Hematopoietic multipotent progenitor cell treated with erythropoietin and hydrocortisone succinate and interleukin-3 and kit ligand, for 4 days (in vitro differentiated cells): ENCODE measurements at places on chromosomes 12 and 14.

GRCh38 chr14:90140298-90140955 is 78.6 kb downstream of the KCNK13 start:
- no peak for DNase-seq

- no peak for DNase-seq
These were observed 137.3 kb downstream of the FOXN3 start for GRCh38 chr14:89279649-89280232.

DNA sequence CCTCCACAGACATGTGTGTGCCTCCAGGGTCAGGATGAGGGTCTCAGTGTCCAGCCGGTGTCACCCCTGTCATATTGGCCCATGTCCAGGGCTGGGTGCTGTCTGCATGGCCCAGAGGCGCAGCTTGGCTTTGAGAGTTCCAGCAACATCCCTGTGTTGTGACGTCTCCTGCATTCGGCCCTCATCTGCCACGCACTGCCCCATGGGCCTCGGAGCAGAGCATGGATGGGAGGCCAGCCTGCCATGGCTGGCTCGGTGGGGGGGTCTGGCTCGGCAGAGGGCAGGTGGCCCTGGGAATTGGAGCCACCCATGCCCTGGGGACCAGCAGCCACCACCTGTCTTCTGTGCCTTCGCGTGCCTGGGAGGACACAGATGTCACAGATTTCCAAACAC is 10.8 kb upstream of the TEX22 start:
- DNase-seq: no peak

DNA sequence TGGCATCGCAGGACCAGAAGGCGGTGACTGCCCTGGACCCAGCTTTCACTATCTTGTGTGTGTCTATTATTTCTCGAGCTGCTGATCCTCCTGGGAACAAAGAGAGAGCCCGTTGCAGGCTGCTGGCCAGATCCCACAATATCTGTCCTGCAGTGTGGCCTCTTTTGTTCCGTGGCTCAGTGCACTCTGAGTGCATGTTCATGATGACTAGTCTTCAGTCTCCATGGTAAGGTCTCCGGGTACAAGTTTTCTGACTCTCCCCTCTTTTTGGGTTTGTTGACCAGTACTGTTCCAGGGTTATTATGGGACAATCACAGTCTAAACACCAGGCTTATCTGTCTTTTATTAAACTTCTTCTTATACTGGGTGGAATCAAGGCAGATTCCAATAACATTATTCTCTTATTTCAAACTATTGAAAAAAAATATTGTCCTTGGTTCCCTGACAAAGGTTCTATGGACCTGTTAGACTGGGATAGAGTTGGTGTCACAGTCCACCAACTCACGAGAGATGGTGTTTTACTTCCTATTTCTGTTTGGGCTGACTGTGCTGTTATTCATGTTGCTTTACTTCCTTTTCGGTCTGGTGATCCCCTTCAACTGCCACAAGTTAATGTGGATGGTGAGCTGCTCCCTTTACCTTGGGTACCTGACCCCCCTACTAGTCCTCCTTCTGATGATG is 192.9 kb upstream of the ALG10B start:
- no peak for DNase-seq

GRCh38 chr14:103391048-103391447 is 5.8 kb downstream of the MARK3 start:
- peak; percentile 92 for DNase-seq

- DNase-seq: no peak
These were observed 813.2 kb downstream of the AACS start for GRCh38 chr12:125878483-125878882.

- DNase-seq: no peak
These were observed 297.7 kb upstream of the CLEC14A start for GRCh38 chr14:38553586-38553985.

GRCh38 chr12:3667485-3667884 is 85.4 kb downstream of the CRACR2A start:
- no peak for DNase-seq

DNA sequence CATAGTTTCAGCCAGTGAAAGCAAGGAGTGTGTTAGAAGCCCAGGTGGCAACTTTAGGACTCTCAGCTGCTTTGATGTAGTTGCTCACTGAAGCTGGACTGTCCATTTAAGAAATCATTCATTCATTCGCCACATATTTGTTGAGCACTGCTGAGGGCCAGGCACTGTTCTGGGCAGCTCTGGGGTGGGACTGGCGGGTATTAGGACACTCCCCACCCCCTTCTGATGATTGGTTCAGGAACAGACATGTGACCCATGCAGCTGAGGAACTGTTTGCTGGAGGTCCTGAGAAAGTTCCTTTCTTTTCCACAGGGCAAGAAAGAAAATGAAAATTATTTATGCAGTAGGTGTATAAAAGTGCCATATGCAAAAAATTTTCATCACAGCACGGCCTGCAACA is 70.3 kb upstream of the CHST11 start:
- DNase-seq: peak; percentile 14

DNA sequence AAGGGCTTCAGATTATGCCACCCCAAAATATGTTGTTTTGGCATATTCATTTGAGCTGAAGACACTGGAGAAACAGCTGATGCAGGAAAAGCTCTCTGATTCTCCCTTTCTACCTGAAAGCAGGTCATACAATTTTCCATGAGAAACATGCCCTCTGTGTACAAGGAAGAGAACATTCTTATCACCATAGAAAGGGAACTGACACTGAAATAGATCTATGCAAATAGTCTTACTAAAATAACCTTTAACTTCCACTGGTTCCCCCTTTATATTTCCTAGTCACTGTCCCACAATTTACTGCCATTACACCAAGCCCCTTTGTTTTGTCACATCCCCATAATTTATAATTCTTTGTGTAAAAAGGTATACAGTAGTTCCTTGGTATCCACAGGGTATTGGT is 9.6 kb upstream of the PHC1 start:
- DNase-seq: no peak

DNA sequence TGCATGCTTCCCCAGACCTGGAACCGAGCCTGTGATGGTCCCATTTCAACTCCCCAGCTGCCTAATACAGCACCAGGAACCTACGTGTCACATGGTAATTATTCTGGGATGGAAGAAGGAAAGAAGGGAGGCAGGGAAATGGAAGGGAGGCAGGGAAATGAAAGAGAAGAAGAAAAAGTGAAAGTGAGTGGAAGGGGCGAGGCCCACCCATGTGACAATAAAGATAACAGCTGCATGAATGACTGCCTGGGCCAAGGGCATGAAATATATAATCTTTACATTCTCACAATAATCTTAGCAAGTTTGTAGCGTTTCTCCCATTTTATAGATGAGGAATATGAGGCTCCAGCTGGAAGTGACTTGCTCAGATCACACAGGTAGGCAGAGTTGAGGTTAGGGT is 245.0 kb upstream of the PWP1 start:
- peak; percentile 50 for DNase-seq
